Upper lobe of left lung (tissue), 6 donors: ENCODE measurements at places on chromosomes 11 and 22. TPM values are rescaled to one million over a fixed set of nuclear protein-coding genes. Genes with fewer than 3 reads are reported as not detected.

Gene HTR3A
- total RNA-seq = not detected

DNA sequence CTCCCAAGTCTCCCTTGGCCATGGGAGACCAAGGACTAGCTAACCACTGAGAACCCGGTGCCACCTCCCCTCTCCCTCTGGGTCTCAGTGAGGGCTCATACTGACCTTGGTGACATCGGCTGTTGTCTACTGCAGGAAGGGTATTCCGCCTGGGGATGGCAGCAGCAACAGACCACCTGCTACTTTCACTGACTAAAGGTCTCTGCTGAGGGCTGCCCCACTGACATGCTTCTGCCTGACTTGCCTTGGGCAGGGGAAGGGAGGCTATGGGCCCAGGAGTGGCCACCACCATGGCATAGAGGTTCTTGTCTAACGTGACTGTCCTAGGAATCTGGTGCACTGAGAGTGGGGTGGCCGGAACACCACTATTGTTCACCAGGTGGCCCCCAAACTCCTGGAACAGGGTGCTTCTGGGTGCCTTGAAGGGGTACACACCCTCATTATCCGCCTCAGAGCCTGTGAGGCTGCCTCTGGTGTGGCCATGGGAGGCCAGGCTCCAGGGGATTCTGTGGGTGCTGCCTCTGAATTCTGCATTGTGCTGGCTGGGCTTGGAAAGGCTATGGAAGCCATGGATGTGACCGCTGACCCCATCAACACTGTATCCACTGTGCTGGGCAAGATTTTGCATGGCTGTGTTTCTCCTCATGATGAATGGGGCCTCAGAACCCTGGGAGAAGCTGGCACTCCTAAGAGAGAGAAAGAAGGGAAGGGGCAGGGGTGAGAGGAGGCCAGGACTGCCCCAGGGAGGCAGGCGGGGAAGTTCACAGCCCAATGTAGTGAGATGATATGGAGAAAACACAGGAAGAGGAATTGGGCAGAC is 38.3 kb downstream of the GAB4 start:
- no peaks in the 10 kb centered on the region for H3K4me1 ChIP-seq
- no peaks in the 10 kb centered on the region for H3K36me3 ChIP-seq
- H3K27ac ChIP-seq = no peak overlapping the region
- no peaks in the 10 kb centered on the region for H3K27me3 ChIP-seq

DNA sequence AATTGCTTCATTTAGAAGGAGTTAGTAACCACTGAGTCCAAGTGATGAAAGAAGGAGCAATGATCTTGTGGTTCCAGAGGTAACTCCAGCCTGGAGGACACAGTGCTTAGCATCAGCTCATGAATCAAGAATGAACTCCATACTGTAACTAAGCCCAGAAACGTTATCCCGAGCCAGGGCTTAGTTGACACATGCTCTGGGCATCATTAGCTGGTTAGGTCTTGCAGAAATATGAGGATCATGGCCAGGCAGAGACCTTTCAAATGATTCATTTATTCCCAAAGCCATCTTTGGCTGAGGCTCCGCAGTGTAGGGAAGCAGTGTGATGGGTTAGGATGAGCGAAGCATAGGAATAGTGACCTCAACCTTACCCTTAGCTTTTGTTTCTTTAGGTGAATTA is 277.4 kb downstream of the FAM76B start:
- no peak overlapping the region for H3K4me3 ChIP-seq
- H3K27me3 ChIP-seq = no peaks in the 10 kb centered on the region
- peak overlapping the region; percentile 7 for H3K27ac ChIP-seq
- H3K4me1 ChIP-seq = no peaks in the 10 kb centered on the region

- no peak overlapping the region for H3K27ac ChIP-seq
- DNase-seq = peak; percentile 25
- H3K4me1 ChIP-seq = peaks cover 32% of the 10 kb centered on the region
- H3K4me3 ChIP-seq = no peak overlapping the region
- no peaks in the 10 kb centered on the region for H3K27me3 ChIP-seq
Observed at GRCh38 chr11:1879941-1880720, 11.6 kb downstream of the PRR33 start.

DNA sequence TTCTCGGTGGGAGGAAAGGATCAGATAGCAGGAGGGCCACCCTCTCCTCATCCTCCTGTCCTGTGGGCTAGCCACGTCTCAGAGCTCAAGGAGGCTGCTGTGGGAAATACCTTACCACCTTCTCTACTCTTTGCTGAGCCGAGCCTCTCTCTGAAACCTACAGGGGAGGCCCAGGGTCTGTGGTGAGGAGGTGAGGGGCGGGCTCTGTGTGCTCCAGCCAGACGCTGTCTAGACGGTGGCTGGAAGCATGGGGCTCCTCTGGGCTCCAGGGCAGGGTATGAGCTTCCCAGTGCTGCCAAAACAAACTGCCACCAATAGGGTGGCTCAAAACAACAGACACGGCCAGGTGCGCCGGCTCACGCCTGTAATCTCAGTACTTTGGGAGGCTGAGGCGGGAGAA is 5.5 kb upstream of the TMPRSS6 start:
- no peaks in the 10 kb centered on the region for H3K4me1 ChIP-seq
- no peak overlapping the region for H3K4me3 ChIP-seq
- no peak overlapping the region for H3K27ac ChIP-seq
- H3K27me3 ChIP-seq = no peaks in the 10 kb centered on the region

Gene NXPE2
- not detected for total RNA-seq

DNA sequence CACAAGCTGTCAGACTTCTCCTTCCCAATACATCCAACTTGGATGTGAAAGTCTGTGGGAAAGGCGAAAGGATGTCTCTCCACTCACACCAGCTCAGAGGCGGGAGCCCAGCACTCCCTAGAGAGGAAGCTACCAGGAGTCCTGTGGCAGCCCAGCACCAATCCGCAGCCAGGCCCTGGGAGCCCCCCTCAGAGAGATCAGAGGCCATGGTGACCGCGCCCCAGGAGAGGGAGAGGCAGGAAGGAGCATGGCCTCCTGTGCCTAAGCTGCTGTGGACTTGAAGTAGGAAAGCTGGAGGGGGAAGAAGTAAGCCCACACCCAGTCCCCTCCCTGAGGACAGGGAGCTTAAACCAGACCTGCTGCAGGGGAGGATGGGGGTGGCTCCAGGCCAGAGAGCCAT is 24.4 kb upstream of the IGSF9B start:
- DNase-seq = no peak
- no peaks in the 10 kb centered on the region for H3K27me3 ChIP-seq
- no peak overlapping the region for H3K27ac ChIP-seq
- no peak overlapping the region for H3K4me3 ChIP-seq
- H3K36me3 ChIP-seq = no peaks in the 10 kb centered on the region

- peak within 1 kb of the TSS; percentile 83 for H3K4me3 ChIP-seq
- H3K36me3 ChIP-seq = no peaks in the 10 kb centered on the region
- peak within 1 kb of the TSS; percentile 61 for H3K27ac ChIP-seq
- peak; percentile 40 for DNase-seq
- H3K4me1 ChIP-seq = peaks cover 32% of the 10 kb centered on the region
Observed at GRCh38 chr11:45665206-45665932, at the start of gene CHST1. TSS of gene CHST1 (minus strand) at chr11:45665622. CDS start at chr11:45650923, 14,699 bp downstream.

GRCh38 chr11:134753771-134754520 is 341.9 kb upstream of the B3GAT1 start:
- no peak overlapping the region for H3K4me3 ChIP-seq
- no peaks in the 10 kb centered on the region for H3K4me1 ChIP-seq
- H3K27me3 ChIP-seq = no peaks in the 10 kb centered on the region
- DNase-seq = no peak
- H3K27ac ChIP-seq = no peak overlapping the region

DNA sequence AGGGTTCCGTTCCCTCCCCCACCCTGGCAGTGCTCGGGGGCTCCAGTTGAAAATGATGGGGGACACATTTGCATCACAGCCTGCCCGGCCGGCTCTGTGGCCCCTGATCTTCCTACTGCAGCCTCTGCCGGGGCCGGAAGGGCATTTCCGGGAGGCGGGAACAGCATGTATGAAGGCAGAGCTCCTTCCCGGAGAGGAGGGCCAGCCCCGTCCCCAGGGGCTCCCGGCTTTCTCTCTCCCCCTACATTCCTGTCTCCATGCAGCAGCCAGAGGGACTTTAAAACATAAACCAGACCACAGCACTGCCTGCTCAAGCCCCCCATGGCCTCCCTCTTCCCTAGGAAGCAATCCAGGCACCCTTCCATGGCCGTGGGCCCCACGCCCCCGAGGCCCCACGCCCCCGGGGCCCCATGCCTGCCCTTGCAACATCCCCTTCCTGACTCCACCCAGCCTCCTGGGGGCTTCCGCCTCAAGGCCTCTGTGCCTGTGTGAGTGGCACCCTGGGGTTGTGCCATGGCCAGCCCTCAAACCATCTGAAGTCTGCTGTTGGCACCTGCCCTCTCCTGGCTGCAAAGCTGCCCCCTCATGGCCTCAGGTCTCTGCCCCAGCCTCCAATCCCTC is 73.1 kb downstream of the CDKN1C start:
- H3K4me1 ChIP-seq = peaks cover 30% of the 10 kb centered on the region
- no peaks in the 10 kb centered on the region for H3K36me3 ChIP-seq
- DNase-seq = no peak
- peak overlapping the region; percentile 31 for H3K4me3 ChIP-seq
- H3K27ac ChIP-seq = peak overlapping the region; percentile 79

Gene PKDREJ
- not detected for total RNA-seq

Gene OR5B2
- total RNA-seq = not detected

DNA sequence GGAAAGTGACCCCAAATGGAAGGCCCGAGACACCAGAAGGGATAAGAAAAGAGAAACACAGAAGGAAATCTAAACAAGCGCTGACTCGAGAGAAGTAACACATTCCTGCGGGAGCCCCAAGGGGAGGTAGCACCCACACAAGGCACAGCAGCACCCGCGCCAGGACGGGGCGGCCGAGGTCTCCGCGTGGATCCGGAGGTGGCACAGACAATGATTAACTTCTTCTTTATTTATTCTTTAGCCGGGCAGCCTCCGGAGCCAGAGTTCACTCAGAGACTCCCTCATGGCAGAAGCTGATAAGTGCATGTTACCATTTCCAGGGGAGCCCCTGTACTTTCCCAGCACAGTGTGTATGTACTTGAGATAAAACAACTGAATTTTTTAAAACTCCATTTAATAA is 5.1 kb downstream of the TOLLIP start:
- H3K36me3 ChIP-seq = no peaks in the 10 kb centered on the region
- H3K27ac ChIP-seq = peak overlapping the region; percentile 26
- peak; percentile 84 for DNase-seq
- H3K4me1 ChIP-seq = peaks cover 87% of the 10 kb centered on the region

GRCh38 chr11:69451289-69451688 is 30.2 kb upstream of the LINC01488 start:
- peaks cover 30% of the 10 kb centered on the region for H3K4me1 ChIP-seq
- no peak for DNase-seq
- no peak overlapping the region for H3K27ac ChIP-seq
- no peak overlapping the region for H3K4me3 ChIP-seq
- no peaks in the 10 kb centered on the region for H3K27me3 ChIP-seq
- no peaks in the 10 kb centered on the region for H3K36me3 ChIP-seq

DNA sequence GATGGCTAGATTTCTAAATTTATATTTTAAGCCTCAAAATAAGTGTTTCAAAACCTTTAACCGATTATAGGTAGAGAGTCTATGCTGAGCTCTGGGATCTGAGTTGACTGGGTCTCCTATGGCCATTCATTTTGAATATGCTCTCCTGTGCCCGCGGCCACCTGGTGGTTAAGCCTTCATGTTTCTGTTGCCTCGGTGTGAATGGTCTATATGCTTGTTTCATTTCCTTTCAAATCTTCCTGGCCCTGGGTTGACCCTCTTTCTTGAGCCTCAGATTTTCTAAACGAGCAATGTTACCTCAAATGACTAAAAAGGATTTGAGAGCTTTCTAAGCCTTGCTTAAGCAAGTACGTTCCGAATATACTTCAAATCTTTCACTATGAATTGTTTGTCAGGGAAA is 789.4 kb upstream of the KIRREL3 start:
- no peak overlapping the region for H3K4me3 ChIP-seq
- H3K27me3 ChIP-seq = no peaks in the 10 kb centered on the region
- H3K4me1 ChIP-seq = no peaks in the 10 kb centered on the region
- H3K36me3 ChIP-seq = no peaks in the 10 kb centered on the region
- H3K27ac ChIP-seq = no peak overlapping the region

Gene OOSP2
- not detected for total RNA-seq

GRCh38 chr11:76313271-76313670 is 67.7 kb downstream of the THAP12 start:
- H3K36me3 ChIP-seq = no peaks in the 10 kb centered on the region
- no peak for DNase-seq
- no peaks in the 10 kb centered on the region for H3K27me3 ChIP-seq

Gene CCDC116
- total RNA-seq = 0.57 TPM

DNA sequence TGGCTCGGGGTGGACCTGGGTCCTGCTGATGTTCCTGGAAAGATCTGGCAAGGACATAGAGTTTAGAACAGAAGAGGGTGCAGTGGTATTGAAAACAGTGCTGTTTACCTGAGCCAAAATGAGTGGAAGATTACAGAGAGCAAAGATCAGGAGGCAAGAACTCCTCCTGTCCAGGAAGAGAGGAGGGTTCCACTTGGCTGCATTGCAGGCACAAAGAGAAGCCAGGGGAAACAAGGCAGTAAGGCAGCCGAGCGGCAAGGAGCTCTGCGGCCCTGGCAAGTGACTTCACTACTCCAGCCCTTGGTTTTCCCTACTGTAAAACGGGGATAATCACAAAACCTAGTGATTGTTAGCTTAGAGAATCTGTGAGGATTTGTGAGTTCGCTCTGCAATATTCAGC is 3.7 kb upstream of the PACSIN2 start:
- peaks cover 22% of the 10 kb centered on the region for H3K4me1 ChIP-seq
- H3K4me3 ChIP-seq = no peak overlapping the region
- H3K36me3 ChIP-seq = no peaks in the 10 kb centered on the region
- no peak for DNase-seq
- no peaks in the 10 kb centered on the region for H3K27me3 ChIP-seq

GRCh38 chr11:35412285-35412684 is 7.1 kb downstream of the SLC1A2 start:
- no peak for DNase-seq
- no peaks in the 10 kb centered on the region for H3K4me1 ChIP-seq
- H3K27ac ChIP-seq = no peak overlapping the region
- no peaks in the 10 kb centered on the region for H3K36me3 ChIP-seq
- H3K27me3 ChIP-seq = no peaks in the 10 kb centered on the region

GRCh38 chr11:113396690-113397089 is 9.1 kb downstream of the ANKK1 start:
- DNase-seq = no peak
- no peaks in the 10 kb centered on the region for H3K36me3 ChIP-seq
- H3K27ac ChIP-seq = no peak overlapping the region

GRCh38 chr22:26709617-26710390 is 52.4 kb downstream of the MIAT start:
- H3K27me3 ChIP-seq = no peaks in the 10 kb centered on the region

GRCh38 chr22:46159212-46159611 is 8.9 kb downstream of the PPARA start:
- no peaks in the 10 kb centered on the region for H3K4me1 ChIP-seq
- no peak for DNase-seq
- peaks cover 5% of the 10 kb centered on the region for H3K36me3 ChIP-seq
- H3K4me3 ChIP-seq = no peak overlapping the region

Gene OR2D2
- total RNA-seq = 0.46 TPM

GRCh38 chr11:74755395-74755995 is 6.8 kb downstream of the RNF169 start:
- no peaks in the 10 kb centered on the region for H3K36me3 ChIP-seq
- no peaks in the 10 kb centered on the region for H3K27me3 ChIP-seq
- H3K27ac ChIP-seq = peak overlapping the region; percentile 65
- no peak for DNase-seq

GRCh38 chr11:77267962-77268361 is 33.5 kb downstream of the GDPD4 start:
- DNase-seq = no peak
- H3K36me3 ChIP-seq = no peaks in the 10 kb centered on the region
- H3K27ac ChIP-seq = no peak overlapping the region
- H3K27me3 ChIP-seq = no peaks in the 10 kb centered on the region
- H3K4me3 ChIP-seq = no peak overlapping the region
